Stimulated activated memory B cell treated with anti-CD40 and anti-IgM and Interleukin-4, amounts not matched to agents 10 μg/mL and 1 μg/mL and 100 μg/mL, for 72 hours (primary cell): ENCODE measurements at places on chromosomes 7 and 10.

- ATAC-seq: no peak
Measured at GRCh38 chr10:10798864-10799192, 218.8 kb upstream of the CELF2 start.

GRCh38 chr10:17527514-17528146 is 73.2 kb upstream of the ST8SIA6 start:
- ATAC-seq: no peak

DNA sequence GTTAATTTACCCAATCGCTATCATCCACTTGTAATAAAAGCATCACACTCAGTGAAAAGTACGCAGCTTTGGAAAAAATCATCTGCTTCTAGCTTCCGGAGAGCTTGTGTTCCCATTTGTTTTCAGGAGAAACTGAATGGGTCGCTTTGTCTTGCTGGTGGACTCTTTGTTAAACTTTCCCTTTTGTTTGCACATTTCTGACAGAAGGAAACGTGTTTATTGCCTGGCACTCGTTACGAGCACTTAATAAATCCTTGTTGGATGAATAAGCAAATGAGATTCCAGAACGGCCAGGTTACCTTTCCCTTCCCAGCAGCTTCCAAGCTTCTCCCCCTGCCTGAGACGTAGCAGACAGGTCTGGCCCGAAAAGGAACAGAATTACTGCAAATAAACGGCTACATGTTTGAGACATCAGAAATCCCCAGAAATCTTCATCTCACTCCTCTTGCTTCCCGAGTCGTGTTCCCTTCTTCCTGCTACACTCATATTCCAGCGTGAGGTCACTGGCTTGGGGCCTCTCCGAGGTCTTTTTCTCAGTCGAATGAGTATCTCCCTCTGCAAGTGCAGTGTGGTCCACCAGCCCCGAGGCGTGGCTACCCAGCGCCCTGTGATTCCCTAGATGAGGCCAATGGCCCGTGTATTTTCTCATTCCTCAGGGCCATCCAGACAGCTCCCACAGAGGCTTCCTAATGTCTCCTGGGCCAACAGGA is 167.2 kb downstream of the FRMD4A start:
- ATAC-seq: no peak

DNA sequence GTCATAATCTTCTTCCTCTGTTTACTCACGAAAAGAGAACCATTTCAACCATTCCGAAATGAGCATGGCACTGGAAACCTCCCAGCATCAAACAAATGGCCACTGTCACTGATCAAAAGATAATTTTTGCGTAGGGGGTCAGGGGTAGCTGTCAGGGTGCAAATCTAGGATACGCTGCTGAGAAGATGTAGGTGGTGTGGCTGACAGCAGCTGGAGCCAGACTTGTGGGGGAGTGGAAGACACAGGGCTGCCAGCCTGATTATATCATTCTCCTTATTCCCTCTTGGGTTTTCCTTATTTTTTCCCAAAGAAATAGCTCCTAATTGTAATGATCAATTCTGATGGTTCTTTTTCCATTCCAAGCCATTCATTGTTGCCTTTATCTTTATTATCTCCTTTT is 266.1 kb downstream of the SORCS1 start:
- no peak for ATAC-seq

GRCh38 chr7:16739863-16740622 is 13.5 kb upstream of the TSPAN13 start:
- ATAC-seq: no peak

DNA sequence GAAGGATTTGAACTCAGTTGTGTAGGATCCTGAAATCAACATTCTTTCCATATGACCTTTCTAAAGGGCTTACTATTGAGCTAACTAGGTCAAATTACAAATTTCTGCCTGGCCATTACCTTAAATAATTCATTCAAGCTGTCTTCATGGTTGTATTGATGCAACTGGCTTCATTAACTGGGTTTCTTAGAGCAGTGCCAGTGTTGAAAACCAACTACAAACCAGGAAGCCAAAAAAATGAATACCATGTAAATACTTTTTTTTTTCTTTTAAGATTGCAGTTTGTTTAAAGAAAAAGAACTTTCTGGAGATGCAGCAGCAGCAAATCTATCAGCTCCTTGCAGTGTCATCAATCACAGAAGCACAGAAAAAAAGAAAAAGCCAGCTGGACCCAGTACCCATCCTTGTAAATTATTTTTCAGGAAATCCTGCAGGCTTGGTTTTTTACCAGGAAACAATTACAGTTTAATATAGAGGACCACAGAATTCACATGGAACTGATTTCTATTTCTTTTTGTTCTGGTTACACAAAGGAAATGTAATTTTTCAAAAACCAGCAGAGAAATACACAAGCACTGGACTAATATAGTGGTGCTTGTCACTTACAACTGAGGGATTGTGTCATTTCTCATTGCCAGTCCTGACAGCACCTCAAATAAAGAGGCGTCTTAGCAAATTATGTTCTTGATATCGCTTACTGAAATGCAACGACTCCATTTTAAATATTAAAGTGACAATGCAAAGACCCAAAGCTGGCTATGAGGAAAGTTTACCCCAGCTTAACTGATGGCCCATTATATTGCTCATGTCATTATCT is 131.9 kb downstream of the TMEM26 start:
- ATAC-seq: no peak

DNA sequence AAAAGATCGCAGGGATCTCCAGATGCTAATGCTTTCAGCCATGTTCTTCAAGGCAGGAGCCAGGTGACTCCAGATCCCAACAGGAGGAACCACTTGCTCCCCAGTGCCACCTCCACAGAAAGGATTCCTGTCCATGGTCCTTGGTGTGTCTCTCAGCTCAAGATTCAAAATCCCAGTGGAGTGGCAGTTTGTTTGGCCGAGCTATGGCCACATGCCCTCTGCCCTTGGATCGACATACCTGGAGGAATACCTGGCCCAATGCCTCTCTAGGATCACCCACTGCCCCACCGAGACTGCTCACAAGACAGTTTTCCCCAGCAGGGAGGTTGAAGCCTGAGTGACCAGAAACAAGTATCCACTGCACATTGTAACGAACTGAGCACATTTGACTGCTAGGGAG is 3.9 kb upstream of the GPRIN2 start:
- ATAC-seq: no peak

DNA sequence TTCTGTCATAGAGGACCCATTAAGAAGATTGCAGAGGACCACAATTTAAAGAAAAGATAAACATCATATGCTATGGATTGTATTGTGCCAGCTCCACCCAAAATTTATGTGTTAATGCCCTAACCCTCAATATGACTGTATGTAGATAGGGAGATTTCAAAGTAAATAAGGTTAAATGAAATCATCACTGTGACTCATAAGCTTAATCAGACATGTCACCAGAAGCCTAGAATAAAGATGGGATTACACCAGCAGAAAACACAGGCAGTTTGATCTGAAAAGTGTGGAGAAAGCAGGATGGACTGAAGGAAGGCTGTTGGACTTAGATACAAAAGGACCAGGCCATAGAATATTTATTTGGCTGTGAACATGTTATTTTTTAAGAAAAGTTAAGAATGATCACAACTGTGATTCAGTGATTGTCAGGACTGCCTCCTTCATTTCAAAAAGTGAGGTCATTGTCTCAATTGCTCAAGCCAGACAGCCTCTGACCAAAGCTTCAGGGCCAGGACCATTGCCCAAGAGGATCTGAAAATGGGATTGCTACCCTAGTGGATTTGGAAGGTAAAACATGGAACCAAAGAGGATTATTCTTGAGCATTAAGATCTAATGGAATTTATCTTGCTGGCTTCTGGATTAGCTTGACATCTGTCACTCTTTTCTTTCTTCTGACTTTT is 270.8 kb upstream of the POM121L12 start:
- ATAC-seq: no peak

DNA sequence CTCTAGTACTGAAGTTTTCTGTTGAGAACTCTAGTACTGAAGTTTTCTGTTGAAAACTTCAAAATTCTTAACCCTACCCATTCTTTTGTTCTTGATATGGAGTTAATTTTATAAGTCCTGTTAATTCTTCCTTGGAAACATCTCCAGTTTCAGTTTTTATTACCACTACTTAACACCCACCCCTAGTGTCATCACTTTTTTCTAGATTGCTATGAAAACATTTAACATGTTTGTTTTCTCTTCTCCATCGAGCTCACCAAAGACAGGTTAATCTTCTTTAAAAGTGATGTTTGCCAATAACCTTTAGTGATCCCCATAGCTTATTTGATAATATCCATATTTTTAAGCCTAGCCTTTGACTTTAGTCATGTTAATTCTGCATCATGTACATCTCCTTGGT is 147.9 kb downstream of the PPP1R9A start:
- ATAC-seq: no peak

DNA sequence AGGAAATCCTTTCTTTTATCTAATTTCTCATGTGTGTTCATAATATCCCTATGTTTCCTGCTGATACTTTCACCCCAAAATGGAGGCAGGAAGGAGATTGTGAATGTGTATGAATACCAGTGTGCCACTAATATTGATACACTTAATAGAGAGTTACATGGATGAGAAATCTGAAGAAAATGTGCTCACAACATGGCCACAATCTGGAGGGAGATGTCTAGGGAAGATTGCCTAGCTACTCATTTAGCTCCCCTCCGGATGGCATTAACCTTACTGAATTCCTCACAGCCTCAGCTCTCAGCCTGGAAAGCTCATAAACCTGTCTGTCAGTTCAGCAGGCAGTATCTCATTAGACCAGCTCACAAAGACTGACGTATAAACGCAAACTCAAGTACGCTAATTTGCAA is 23.4 kb upstream of the DMTF1 start:
- no peak for ATAC-seq

GRCh38 chr10:130570074-130570473 is 433.9 kb downstream of the GLRX3 start:
- no peak for ATAC-seq

DNA sequence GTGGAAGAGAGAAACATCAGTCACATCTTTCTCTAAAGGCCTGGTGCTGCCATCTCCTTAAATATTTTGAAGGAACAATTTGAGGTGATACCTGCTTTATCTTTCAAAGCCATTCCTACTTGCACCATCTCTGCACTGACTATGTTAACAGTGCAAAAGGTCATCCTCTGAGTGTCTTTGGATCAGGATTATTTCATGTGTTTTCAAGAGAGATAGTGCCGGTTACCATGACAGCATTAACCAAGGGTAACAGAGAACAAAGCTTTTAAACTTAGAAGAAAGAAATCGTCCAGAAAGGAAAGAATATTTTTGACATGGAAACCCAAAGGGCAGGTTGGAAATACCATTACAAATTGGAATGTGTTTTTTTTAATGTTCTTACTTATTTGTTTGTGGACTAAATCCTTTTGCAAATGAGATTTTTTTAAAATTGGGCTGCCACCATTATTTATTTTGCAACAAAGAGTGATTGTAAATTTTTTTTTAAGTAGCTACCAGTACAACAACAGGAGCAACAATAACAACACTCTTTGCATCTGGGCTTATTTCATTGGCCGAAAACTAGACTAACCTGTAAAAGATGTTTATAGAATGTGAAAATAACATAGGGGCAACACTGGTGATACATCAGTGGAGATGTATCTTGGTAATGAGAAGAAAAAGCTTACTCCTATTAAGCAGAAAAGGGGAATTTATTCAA is 234.2 kb downstream of the CREB5 start:
- no peak for ATAC-seq

DNA sequence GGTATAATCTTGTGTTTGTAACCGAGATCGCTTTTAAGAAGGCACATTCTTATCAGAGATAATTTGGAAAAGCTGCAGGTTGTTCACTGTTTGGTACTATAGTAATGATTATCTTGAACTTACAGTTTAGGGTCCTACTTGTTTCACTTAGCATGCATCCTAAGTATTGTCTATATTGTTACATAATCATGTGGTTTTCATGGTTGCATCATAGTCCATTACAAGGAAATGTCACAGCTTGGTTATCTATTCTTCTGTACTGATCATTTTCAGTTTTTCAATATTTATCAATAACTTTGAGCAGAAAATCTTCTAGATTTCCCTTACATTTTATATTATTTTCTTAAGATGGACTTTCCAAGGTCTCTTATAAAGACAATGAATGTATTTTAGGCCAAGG is 116.3 kb downstream of the PLPP4 start:
- ATAC-seq: no peak

DNA sequence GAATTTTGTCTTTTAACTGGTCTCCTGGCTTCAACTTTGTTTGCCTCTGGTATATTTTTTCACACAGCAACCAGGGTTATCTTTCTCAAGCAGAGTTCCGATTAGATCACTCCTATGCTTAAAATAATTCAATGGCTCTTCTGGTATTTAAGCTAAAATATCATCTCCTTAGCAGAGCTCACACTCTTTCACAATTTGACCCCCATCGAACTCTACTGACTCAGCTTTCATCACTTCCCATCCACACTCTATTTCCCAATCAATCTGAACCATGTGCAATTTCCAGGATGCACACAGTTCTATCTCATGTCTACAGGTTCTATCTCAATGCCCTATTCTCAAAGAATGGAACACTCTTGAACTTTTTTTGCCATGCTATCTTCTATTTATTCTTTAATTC is 809.5 kb downstream of the GRID1 start:
- ATAC-seq: no peak
